Stimulated activated CD4-positive, alpha-beta T cell treated with anti-CD3 and anti-CD28 coated beads, Interleukin-1b, Interleukin-23, amount 100 ng/mL, for 1 hour (primary cell): ENCODE measurements at places on chromosomes 3 and 15.

DNA sequence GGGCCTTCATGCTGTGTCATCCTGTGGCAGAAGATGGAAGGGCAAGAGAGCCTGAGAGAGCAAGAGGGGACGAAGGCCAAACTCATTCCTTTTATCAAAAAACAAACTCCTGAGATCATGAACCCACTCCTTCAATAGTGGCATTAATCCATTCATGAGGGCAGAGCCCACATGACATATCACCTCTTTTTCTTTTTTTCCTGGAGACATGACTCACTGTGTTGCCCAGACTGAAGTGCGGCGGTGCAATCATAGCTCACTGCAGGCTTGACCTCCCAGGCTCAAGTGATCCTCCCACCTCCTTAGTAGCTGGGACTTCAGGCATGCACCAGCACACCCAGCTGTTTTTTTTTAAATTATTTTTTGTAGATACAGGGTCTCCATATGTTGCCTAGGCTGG, 92.0 kb upstream of the RNU6-1 start:
- DNase-seq: no peak

DNA sequence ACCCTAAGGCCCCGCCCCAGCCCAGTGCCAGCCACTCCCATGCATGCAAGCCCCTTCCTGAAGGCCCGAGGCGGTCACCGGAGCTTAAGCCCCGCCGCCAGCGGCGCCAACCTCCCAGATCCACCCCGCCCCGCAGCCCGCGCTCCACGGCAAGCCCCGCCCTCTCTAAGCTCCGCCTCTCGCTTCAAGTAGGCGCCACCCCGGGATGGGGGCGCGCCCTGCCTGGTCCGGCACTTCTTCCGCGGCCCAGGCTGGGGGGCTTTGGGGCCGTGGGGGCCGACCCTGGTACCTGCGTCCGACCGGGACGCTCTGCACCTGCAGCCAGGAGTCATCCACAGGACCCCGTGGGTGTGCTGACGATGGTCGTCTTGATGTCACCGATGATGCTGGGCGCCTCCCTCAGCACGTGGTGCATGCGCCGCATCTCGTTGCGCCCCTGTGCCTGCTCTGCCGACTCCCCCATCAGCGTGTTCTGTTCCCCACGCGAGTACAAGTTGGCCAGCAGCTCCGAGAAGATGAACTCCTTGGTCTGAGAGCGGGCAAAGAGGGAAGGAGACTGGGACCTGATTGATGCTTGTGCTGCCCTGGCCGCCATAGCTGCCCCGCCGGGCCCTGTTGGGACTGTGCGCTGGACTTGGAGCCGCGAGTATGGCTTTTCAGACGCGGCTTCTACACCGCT, 26.1 kb upstream of the CSPG4 start:
- peak; percentile 71 for DNase-seq

GRCh38 chr3:186121968-186122367, 13.1 kb upstream of the ETV5 start:
- no peak for DNase-seq

DNA sequence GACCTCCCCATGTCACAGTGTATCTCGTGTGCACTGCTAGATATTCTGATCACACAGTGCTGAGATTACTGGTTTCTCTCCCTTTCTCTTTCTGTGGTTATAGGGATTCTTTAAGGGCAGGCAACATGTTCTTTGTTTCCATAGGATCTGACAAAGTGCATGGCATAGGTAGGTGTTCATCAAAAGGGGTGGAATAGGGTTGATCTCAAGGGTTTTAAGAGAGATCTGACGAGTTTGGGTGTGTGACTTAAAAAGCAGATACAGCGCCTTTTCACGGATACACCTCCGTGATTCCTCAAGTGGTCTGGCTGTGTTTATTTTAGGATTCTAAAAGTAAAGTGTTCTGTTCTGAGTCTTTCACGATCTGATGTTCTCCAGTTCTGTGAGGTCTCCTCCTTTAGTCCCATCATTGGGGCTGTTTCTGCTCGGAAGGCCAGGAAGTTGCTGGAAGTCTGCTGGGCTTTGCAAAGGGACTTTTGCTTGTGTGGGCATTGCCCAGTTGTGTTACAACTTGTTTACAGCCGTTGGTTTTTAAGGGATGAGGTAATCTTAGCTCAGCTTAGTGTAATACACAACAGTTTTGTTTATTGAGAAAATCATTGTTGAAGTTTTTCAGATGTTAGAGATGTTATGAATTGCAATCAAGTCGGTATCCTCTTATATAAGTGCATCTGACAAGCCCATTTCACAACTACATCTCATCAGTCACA, 34.8 kb downstream of the IGF1R start:
- DNase-seq: no peak

GRCh38 chr15:75034615-75035014, 11.2 kb downstream of the PPCDC start:
- no peak for DNase-seq

DNA sequence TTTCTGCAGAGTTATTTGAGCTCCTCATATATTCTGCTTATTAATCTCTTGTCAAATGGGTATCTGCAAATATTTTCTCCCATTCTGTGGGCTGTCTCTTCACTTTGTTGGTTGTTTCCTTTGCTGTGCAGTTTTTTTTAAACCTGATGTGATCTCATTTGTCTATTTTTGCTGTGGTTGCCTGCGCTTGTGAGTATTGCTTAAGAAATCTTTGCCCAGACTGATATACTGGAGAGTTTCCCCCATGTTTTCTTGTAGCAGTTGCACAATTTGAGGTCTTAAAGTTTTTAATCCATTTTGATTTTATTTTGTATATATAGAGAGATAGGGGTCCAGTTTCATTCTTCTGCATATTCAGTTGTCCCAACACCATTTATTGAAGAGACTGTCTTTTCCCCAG, 102.3 kb downstream of the POLQ start:
- DNase-seq: no peak

DNA sequence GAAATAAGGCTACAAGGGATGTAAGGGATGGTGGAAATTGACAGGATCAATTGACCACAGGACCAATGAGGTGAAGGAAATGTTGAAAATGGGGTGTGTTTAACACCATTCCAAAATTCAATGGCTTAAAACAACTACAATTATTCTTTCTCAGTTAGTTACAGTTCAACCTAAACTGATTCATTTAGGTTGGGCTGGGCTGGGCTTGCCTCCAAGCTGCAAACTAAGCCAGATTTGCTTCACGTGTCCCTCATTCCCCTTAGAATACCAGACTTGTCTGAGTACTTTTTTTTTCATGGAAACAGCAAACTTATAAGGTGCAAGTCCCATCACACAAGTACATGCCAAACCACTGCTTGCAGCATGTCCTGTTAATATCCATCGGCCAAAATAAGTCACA, 280.1 kb downstream of the NEK10 start:
- DNase-seq: no peak

GRCh38 chr3:117874904-117875874, 1159.5 kb downstream of the IGSF11 start:
- DNase-seq: no peak

- no peak for DNase-seq
Measured at GRCh38 chr15:39624806-39625205, 43.9 kb downstream of the THBS1 start.

DNA sequence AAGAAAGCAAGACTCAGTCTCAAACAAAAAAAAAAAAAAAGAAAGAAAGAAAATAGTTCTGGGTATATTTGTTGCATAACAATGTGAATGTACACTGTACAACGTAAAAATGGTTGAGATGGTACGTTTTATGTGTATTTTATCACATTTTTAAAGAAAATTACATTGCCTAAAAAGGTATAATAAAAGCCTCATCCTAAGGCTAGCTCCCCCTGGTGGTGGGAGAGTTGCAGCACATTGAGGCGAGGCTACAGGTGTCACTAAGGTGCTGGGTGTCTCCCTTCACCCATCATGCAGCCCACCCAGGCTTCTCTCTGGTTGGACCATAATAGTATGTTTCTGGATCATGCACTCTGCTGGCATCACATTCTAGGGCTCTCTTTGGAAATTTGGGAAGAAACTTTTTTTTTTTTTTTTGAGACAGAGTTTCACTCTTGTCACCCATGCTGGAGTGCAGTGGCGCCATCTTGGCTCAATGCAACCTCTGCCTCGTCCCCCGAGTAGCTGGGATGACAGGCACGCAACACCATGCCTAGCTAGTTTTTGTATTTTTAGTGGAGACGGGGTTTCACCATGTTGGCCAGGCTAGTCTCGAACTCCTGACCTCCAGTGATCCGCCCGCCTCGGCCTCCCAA, 12.4 kb upstream of the RAB11A start:
- peak; percentile 63 for DNase-seq

- DNase-seq: no peak
Measured at GRCh38 chr15:92907896-92908712, 8.0 kb downstream of the CHD2 start.

GRCh38 chr15:27070841-27071240, 99.9 kb downstream of the GABRG3 start:
- DNase-seq: no peak

- DNase-seq: no peak
Measured at GRCh38 chr3:47455806-47456452, 19.8 kb downstream of the SCAP start.

DNA sequence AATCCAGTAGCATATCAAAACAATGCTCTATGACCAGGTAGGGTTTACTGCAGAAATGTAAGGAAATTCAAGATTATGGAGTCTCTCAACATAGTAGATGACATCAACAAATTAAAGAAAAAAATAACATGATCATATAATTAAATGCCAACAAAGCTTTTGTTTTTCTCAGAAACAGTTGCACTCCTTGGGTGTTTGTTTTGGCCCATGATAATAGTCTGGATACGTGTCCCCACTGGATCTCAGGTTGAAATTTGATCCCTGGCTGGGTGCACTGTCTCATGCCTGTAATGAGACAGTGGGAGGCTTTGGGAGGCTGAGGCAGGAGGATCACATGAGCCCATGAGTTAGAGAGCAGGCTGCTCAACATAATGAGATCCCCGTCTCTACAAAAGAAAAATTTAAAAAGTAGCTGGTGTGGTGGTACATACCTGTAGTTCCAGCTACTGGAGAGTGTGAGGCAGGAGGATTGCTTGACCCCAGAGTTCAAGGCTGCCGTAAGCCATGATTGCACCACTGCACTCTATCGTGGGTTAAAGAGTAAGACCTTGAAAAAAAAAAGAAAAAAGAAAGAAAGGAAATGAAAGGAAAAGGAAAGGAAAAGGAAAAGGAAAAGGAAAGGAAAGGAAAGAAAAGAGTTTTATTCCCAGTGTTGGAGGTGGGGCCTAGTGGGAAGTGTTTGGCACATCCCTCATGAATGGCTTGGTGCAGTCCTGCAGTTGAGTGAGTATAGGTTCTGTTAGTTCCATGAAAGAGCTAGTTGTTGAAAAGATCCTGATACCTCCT, 53.3 kb upstream of the FOXB1 start:
- no peak for DNase-seq

- DNase-seq: no peak
Measured at GRCh38 chr15:78913012-78913411, 31.8 kb downstream of the CTSH start.

DNA sequence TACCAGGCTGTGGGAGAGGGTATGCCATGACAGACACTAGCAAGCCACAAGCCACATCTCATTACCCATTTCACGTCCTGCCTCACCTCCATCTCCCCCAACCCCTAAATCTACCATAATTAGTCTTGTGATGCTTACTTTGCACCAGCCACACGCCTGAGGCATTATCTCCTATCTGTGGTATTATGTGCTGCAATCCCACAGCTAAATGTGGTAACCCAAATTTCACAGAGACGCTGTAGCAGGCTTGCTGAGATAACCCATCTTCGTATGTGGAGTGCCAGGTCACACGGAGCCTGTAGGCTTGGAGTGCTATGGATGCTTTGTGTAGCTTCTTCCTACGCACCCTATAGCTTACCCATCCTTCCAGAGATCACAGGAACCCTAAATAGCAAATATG, 256.7 kb upstream of the KCNH8 start:
- DNase-seq: no peak

GRCh38 chr3:147518465-147518864, 109.3 kb downstream of the ZIC1 start:
- DNase-seq: no peak

DNA sequence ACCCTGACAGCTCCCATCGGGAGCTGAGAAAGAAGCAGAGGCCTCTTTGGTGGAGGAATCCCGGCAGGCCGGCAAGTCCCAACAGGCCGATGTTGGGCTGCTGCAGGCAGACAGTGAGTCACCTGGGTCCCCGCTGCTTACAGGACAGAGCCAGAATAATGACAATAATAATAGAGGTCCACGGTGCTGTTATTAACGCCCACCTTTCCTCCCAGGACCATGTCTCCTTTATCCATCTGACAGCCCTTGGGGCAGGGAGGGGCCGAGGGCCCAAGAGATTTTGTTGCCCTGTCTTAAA, 29.3 kb upstream of the MAGEF1 start:
- DNase-seq: no peak

DNA sequence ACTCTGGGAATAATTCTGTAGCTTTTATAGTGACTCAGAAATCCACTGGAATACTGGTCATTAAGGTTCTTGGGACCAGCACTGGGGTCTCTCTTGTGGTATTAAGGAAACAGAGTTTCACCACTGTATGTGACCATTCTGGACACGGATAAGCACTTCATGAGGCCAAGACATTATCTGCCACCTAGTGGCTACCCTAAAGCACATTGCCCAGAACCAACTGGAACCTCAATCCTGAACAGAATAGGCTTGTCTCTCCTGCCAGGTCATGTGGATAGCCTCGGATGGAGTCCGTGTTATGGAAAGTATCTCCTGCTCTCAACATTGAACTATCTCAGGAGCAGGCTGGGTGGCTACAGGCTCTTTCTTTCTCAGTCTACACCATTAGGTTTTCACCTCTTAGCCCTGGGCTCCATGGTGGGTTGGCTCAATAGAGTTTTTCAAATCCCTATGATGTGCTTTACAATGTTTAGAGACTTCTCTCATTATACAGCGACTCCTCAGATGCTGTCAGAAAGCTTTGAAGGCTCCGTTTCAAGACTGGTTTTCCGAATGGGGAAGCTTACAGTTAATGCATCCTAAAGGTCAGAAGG, 167.6 kb upstream of the ST8SIA2 start:
- DNase-seq: no peak

DNA sequence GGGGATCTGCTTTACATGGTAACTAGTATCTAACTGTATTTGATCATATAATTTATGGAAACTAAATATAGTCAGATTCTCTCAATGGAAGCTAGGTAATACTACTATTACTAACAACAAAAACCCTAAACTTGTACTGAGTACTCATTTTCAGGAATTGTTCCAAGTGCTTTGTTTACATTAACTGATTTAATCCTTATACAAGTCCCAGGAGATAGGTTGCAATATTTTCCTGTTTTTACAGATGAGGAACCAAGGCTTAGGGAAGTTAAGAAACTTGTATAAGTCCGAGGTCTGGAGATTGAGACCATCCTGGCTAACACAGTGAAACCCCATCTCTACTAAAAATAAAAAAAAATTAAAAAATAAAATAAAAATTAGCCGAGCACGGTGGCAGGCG, 7.5 kb upstream of the MTHFS start:
- no peak for DNase-seq
